ENCODE measurements at places on chromosomes 7 and 10. TPM values are rescaled to one million over a fixed set of nuclear protein-coding genes. Genes with fewer than 3 reads are reported as not detected.

GRCh38 chr10:115727129-115727528, 545.9 kb downstream of the GFRA1 start:
- DNase-seq, result no peak

CPN1 gene
- not detected for total RNA-seq

DNA sequence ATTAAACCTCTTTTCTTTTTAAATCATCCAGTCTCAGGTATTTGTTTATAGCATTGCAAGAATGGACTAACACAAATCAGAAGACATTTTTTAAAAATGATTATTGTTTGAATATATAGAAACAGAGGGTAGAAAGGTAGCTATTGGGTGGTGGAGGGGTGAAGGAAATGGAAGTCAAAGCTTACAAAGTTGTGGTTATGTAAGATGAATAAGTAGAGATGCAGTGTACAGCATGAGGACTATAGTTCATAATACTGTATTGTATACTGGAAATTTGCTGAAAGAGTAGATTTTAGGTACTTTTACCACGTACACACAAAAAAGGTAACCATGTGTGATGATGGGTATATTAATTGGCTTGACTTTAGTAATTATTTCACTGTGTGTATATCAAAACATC, 144.0 kb upstream of the FAM3C start:
- no peak for DNase-seq

DNA sequence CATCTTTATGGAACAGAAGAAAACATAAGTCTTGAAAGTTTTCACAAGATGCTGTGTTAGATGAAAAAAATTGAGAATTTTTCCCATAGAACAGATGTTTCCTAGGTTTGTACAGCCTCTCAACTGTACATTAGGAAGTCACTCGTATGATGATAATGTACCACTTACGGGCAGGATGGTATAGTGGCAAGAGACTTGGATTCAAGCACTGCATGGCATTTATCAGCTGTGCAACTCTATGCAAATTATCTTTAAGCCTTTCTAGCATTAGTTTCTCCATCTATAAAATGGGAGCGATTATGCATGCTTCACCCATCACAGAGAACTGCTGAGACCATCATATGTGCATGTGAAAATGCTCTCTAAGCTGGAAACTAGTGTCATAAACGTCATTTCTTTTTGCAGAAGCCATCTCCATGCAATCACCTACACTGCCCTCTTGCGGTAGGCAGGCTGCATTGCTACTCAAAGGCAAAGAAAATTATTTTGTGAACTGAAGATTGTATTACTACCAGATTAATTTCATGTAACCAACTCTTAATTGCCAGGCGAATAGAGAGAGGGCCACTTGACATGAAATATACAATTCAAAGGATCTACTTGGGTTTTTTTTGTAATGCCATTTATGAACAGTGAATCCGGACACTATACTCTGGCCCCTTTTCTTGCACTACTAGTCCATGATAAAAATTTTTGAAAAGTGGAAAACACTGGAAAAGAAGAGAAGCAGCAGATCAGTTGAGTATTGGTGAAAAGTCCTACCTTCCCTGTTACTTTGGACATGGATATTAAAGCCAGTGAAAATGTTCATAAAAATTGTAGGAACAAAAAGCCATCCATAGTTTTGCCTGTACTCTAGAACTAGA, 102.3 kb downstream of the JAZF1 start:
- no peak for DNase-seq

DNA sequence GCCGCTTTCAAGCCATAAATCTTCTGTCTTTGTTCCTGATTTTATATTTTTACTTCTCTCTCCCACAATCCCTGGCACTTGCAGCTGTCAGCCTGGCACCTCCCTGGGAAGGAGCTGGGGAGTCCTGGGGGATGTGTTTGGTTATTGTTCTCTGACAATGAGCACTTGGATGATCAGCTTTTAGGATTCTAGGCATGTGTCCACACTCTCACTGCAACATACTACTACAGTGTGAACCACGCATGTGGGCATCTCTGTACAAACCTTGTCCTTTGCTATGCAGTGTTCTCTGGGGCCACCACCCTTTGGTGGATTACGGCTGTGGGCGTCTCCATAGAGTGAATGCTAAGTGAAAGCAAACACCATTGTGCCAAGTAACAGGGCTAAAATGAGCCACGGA, 168.4 kb upstream of the KMT2E start:
- no peak for DNase-seq

DNA sequence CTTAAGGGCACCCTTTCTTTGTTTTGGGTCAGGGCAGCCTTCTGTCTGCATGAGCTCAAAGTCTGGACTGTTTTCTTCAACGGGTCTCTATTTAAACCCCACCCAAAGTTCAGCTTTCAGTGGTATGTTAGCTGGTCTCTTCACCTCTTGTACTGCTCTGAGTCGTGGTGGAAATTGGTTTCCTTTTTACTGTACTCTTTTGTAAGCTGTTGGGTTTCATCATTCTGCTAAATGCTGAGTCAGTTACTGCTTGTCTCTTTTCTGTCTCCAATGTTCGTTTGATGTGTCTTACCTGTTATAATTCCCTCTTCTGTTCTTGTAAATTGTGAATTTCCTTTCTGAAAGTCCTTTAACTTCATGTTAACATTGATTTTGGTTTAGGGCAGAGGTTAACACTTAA, 64.1 kb upstream of the MALRD1 start:
- DNase-seq, result no peak

GRCh38 chr10:113284635-113285034, 268.2 kb upstream of the HABP2 start:
- DNase-seq, result no peak

DNA sequence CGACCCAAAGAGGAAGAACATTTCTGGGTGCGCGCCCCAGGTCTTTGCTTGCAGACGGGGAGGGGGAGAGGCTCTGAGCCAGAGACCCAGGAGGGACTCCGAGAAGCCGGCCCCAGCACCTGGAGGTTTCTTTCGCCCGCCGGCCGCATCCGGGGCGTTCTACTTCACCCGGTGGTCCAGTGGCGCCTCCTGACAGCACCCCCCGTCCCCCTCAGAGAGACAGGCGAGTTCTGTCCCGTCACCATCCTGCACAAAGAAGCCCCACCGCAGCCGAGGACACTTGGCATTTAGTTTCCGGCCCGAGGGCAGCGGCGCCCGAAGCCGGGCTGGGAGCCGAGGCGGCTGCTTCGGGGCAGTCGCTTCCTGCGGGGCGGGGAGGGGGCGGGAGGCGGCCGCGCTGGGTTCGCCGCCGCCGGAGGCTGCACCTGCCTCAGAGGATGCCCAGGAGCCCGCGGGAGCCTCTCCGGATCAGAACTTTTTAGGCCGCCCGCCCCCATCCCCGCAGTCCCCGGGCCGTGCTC, at the start of gene TMEM178B:
Gene TMEM178B, plus strand, starts transcription at position 424 of the 521 bp plus-strand sequence.
- no peak for DNase-seq

GRCh38 chr10:132880128-132880981, 62.0 kb downstream of the CFAP46 start:
- peak; percentile 32 for DNase-seq

DNA sequence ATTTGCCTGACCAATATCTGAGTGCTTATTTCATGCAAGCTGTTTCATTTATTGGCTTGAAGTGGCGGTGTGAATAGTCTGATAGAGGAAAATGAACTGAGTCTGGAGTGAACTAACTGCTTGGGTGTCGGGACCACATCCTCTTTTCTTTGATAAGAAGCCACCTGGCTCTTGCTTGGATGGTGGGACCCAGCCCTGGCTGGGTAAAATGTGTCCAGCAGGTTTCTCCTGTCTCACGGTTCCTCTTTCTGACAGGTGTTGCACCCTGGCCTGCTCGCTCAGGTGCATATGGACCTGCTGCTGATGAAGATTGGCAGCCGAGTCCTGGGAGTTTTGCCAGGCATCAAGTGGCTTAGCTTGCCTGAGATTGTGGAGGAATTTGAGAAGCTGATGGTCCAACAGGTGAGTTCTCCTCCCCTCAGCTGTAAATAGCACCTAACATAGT, 1.6 kb downstream of the ADCK2 start:
- DNase-seq, result no peak

GRCh38 chr7:114070246-114070645, 151.4 kb upstream of the PPP1R3A start:
- DNase-seq, result no peak

PIP gene
- total RNA-seq, result not detected

DNA sequence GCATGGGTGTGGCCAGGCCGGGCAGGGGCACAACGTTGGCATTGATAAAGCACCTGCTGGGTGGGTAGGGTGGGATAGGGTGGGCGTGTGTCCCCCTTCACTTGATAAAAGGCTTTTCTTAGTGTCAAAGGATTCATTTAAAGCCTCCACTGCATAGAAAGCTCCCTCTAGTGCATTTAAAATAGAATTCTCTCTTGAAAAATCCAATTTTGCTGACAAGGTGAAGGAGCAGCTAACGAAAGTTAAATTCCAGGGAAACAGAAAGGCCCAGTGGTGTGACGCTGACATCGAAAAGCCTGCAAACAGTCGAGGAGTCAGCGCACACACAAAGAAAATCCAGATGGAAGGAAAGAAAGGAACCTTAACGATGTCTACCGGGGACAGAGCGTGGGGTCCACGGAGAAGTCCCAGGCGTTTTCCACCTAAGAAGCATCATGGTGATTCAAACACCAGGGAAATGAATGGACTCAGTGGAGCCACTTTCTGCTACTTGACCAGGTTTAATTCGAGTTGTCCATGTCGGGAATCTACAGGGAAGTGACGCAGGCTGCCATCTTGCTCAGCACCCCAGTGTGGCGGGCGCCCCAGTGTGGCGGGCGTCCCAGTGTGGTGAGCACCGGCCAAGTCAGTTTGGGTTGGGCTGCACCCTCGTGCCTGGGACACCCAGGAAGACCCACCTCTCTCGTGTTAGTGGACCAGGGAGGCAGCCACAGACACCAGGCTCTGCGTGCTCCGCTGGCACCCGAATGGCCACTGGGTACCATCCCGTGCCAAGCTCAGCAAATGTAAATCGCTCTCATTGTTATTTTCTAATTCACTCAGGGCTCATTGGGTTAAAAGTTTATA, 217.8 kb downstream of the DNAJB6 start:
- no peak for DNase-seq

GPR22 gene
- 36.4 TPM for total RNA-seq

ARHGAP19 gene
- total RNA-seq, result 5.9 TPM

OR2A1 gene
- total RNA-seq, result not detected

GRCh38 chr10:86180861-86181260, 185.7 kb downstream of the GRID1 start:
- no peak for DNase-seq

- DNase-seq, result no peak
Observed at GRCh38 chr10:131076356-131076755, 235.2 kb downstream of the TCERG1L start.

ZNF716 gene
- total RNA-seq, result not detected

SPACDR gene
- total RNA-seq, result 0.81 TPM

DNA sequence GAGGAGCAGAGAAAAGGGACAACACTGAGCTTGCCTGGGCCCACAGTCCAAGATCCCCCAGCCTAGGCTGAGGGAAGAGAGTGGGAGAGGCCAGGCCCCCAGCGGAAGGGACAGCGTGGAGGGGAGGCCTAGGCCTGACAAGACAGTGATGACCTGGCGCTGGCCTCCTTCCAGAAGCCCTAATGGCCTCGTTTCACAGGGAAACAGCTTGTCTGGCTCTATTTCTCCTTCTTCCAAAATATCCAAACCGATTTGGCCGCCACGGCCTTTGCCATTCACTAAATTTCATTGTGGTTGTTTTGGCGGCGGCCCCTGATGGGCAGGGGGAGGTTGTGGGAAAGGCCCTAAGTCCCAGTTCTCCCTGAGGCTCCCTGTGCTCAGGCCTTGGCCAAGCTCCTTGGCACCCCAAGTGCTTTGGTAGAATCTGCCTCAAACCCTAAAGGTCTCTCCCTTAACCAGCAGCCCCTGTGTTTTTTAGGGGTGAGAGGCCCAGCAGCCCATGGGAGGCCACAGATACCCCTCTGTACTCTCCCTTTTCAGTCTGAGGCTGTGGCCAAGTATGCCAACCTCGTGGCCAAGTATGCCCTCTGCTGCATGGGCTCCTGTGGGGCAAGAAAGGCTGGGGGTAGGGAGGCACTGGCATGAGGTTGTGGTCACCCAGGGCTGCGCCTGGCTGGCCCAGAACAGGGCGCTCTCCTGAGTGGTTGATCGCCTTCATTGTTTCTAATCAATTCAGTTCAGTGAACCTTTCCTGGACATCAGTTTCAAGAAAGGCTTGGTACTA, 37.3 kb downstream of the PAX2 start:
- no peak for DNase-seq

DNA sequence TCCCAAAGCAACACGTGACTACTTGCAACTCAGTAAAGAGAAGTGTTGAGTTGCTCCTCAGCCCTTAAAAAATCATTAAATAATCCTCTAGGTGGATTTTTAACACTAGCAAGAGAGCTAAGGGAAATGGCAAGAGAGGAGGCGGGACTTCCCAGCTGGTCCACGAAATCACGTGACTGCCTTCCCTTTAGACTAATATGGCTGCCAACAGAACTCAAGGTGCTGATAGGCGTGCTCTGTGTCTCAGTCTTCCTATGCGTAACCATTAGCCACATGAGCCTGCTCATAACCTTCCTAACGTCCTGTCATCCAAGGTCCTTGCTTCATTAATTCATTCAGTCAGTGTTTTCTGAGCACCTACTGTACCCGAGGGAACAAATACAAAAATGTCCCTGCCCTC, 66.0 kb downstream of the RSU1 start:
- DNase-seq, result no peak

- peak; percentile 77 for DNase-seq
Observed at GRCh38 chr7:101077303-101078086, 7.8 kb upstream of the TRIM56 start.

RFC2 gene
- 9.4 TPM for total RNA-seq

AIFM2 gene
- 20.2 TPM for total RNA-seq

GRID1 gene
- 1.1 TPM for total RNA-seq

GRCh38 chr7:54972733-54973294, 46.0 kb upstream of the EGFR start:
- no peak for DNase-seq

MLXIPL gene
- 6.9 TPM for total RNA-seq

DNA sequence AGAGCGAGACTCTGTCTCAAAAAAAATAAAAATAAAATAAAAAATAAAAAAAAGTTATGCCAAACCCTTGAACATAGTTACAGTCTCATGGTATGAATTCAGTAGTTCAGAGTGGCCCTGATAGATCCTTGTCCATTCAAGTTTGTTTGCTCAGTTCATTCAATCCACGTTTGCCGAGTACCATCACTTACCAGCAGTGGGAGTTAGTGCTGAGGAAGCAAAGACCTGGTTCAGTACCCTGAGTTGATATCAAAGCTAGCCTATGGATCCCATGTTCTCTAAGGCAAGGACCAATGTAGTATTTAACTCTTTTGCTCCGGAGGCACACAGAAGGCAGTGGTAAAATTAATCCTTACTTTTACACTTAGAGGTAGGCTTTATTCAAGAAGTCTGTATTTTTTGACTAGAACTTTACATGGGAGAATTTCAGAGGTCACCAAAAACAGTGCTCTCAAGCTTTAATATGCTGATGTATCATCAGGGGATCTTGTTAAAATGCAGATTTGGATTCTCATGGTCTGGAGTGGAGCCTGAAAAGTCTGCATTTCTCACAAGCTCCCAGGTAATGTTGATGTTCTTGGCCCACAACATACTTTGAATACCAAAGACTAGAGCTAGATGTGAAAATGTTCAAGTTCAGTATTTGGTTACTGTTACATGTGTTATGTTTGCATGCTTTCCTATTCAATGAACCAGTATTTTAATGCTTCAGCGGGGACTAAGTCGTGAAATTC, 38.1 kb upstream of the HBP1 start:
- no peak for DNase-seq
